ENCODE measurements at places on chromosomes 11 and 22.
A peak's percentile ranks its signal among the peaks of the same experiment; 100 is the strongest.

GRCh38 chr11:109264128-109264527, 157.9 kb upstream of the C11orf87 start:
- no peak for DNase-seq

DNA sequence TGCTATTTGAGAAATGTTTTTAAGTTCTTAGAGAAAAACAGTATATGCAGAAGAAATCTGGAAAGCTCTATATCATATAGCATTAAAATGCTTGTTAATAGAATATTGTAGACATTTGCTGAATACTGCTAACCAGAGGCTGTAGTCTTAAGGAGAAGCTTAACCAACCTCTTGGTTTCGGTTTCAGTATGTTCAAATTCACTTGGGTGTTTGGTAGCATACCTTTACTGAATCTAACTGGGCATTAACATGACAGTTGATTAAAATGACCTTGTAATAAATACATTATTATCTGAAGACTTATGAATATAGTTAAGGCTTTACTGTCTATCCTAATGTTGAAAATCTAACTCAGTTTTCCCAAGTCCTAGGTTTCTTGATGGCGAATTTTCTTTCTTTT, 5.4 kb downstream of the PCF11 start:
- DNase-seq = no peak

GRCh38 chr11:1071571-1072115, 3.0 kb upstream of the MUC2 start:
- DNase-seq = peak; percentile 7

DNA sequence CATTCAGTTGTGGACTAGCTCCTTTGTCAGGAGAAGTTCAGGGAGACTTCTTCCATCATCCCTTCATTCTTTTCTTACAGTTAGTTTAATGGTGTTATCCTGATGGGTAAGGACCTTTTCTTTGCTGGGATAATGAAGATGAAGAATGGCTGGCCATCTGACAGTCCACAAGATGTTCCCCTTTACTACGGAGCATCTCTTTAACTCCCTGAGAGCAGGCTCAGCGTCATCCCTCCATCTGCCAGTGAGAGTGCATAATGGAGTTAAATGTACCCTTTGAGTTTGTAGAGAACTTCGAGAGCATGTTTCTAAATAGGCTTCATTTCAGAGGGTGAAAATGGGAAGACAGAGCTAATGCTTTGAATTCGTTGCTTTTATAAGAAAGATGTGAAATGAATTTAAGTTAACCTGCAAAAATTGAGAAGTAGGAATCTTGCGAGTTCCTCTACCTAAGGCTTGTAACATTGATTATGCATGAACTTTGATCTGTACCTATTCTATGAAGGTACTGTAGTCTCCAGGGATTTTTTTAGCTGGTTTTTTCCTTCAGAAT, 1.7 kb downstream of the EP300 start:
- DNase-seq = peak; percentile 49

DNA sequence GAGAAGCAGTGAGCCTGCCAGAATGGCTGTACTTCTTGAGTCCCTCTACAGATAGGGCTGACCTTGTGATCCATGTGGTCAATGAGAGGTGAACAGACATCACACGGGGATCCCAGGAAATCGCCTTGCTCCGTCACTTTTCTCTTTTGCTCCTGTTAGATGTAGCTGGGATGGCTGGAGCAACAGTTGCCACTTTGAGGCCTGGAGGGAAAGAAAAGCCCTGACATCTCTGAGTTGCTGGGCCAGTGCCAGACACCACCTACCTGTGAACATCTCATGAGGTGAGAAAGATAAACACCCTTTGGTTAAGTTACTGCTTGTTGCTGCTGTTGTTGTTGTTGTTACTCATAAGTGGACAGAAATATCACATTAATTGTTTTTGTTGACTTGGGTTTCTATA, 840.3 kb downstream of the TBC1D22A start:
- DNase-seq = no peak

GRCh38 chr11:11620173-11620920, 1.5 kb downstream of the GALNT18 start:
- DNase-seq = peak; percentile 81

- DNase-seq = no peak
Measured at GRCh38 chr11:33936725-33937604, 45.1 kb upstream of the LMO2 start.

- DNase-seq = peak; percentile 84
Measured at GRCh38 chr11:46369458-46370152, 11.9 kb upstream of the MDK start.

- no peak for DNase-seq
Measured at GRCh38 chr11:89487016-89487415, 4.2 kb downstream of the NOX4 start.

- no peak for DNase-seq
Measured at GRCh38 chr11:128181984-128182383, 405.4 kb downstream of the ETS1 start.

DNA sequence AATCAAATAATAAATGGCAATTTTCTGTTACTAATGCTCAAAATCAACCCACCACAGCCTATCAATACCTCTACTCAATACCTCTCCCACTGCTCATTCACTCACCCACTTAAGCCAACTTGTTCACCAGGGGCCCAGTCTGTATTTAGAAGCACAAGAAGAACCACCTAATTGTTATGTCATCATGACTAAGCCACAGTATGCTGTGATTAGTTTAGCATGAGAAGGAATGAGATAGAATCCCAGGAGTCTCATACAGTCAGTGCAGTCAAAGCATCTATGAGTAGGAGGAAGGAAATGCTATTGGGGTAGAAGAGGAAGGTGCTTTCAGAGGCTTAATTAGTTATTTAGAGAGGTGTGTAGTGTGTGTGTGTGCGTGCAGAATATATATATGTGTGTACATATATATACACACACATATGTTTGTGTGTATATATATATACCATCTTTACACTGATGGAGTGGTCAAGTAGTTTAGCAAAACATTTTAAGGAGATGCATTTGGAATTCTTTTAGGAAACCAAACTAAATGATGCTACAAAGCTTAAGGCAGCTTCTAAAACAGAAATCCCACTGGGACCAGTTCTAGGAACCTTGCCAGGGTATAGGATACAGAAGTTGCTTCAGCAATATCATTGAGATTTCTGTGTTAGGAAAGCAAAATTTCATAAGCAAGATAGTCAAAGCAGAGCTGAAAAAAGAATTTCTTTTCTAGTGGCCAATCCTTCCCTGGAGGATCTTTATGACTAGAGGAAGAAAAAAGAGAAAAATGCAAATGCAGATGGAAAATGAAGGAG, 27.5 kb downstream of the KCNA4 start:
- DNase-seq = no peak

DNA sequence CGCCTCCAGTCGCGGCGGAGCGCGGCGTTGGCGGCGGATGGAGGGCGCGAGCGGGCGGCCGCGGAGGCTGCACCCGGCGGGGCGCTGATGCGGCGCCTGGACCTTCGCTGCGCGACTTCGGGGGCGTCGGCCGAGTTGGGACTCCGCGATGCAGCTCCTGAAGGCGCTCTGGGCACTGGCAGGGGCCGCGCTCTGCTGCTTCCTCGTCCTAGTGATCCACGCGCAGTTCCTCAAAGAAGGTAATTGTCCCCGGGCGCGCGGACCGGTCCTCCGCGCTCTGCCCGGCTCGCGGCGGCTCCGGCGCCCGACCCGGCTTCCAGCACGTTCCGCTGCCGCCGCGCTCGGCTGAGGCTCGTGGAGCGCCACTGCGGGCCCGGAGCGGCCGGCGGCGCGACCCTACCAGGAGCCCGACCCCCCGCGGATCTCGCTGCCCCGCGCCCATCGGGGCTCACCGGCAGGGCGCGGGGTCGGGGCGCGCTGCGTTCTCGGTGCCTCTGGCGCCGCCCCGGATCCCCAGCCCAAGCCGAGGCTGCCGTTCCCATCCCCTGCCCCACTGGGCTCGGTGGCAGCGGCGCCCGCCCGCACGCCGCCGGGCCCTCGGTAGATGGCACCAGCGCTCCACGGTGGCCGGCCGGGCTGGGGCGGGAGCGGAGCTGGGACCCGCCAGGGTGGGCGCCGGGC, 1251.2 kb downstream of the BRD1 start:
- DNase-seq = no peak

DNA sequence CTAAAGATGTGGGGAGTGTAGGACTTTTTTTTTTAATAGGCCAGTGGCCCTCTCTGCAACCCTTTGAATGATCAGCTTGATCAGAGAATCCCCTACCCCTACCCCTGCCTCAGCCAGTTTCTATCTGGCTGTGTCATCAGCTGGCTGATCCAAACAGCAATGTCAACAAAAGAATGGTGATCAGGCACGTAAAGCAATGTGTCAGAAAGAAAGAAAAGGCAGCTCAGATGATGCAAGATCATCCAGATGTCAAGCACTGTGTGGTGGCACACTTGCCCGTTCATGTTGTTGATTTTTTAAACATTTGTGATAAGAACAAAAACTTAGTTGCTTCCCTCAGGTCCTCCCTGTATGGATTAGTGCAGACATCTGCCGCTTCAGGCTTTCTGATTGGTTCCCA, 26.3 kb upstream of the EHF start:
- no peak for DNase-seq

DNA sequence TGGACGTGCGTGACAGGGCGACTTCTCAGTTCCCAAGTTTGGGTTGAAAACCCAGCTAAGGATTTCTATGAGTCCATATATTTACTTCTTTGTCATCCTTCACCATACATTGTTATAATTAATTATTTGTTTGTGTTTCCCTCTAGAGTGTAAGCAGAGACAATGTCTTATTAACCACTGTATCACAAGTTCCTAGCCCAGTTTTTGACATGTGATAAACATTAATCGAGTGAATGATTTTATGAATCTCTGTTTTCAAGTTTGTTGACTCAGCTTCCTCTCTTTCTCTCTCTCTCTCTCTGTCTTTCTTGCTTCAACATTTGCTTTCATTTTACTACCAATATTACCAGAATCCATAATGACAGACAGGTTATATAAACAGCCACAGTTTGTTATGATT, 1259.6 kb upstream of the TENM4 start:
- DNase-seq = no peak

DNA sequence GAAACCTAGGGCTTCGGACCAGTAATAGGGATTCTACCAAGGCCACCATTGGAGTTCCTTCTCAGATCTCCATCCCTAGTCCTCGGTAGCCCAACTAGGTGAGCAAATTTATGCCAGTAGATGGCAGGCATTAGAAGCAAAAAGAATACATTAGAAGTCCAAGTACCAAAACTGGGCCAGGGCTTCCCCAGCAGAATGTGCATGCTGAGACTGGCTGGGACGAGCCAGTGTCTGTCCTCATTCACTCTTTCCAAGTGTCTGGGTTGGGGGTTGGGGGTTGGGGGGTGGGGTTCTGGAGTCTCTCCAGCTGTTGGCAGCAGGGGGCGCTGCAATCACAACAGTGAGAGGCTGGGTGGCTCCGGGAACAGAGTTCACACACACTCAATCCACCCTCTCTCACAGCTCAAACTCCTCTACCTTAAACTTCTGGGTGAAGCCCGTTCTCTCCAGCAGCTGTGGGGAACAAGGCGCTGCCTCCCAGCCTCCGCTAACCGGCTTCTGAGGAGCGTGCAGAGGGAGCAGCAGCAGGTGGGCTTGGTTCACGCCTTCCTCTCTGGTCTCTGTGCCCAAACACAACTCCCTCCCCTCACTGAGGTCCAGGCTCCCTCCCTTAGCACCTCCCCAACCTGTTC, 57.5 kb downstream of the BTG4 start:
- DNase-seq = peak; percentile 33

GRCh38 chr11:91563176-91563575, 661.4 kb upstream of the FAT3 start:
- DNase-seq = no peak

DNA sequence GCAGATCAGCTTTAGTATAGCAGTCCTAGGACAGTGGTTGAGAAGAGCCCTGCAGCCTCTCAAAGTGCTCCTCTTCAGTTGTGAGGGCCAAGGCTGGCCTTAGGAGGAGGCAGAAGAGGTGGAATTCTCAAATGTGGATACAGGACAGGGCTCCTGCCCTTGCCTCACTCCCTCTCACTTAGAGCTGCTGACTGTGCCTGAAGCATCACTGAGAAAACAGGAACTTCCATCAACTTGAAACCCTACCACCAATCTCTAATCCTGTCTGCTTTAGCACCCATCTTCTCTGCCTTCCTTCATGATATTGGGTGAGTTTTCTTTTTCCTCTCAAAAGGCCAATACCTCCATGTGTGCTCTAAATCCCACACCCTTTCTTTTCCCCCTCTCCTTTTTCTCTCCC, 14.4 kb upstream of the UCP3 start:
- DNase-seq = no peak

DNA sequence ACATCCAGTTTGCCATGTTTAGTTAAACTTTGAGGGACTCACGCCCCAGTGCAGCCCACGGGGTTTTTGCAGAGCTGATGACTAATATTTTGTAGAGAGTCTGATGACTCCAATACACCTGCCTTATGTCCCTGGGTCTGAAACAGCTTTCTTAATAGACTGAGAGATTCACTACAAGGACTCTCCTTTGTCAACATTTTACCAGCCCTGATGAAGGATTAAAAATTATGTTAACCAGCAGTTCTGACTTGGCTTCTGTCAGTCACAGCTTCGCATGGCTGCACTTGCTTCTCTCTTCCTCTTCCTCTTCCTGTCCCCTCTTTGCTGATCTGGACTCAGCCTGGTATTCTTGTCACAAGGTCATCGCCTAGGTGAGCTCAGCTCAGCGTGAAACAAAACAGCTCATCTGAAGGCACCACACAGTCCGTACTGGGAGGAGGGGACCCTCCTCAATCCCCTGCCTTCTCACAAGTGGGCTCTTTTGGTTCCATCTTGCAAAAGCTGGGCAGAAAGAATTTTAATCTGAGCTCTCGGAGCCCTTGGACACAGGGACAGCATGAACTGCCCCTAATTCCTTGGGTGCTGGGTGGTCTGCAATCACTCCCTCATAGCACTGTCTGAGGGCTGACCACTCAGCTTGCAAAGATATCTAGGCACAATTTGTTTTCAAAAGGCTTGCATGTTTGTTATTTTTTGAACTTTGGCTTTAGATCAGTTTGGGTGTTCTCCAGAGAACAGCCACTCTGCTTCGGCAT, 38.1 kb upstream of the POU2AF1 start:
- DNase-seq = no peak

DNA sequence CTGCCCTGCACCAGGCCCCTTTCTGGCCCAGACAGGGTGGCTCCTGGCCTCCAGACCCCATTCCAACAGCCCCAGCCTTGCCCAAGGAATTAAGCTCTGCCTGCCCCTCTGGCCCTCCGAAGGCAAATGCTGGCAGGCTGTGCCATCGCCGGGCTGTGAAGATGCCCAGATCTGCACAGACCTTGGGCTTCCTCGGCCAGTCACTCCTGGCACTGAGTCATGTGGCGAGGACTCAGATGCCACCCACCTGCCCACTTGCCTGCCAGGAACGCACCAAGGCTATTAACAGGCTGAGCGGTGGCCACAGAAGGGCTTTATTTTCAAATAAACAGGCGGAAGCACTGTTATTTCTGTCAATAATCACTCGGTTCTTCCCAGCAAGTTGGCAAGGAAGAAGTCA, 50.3 kb upstream of the TTLL12 start:
- no peak for DNase-seq

- no peak for DNase-seq
Measured at GRCh38 chr11:20192151-20192550, 31.9 kb upstream of the DBX1 start.

DNA sequence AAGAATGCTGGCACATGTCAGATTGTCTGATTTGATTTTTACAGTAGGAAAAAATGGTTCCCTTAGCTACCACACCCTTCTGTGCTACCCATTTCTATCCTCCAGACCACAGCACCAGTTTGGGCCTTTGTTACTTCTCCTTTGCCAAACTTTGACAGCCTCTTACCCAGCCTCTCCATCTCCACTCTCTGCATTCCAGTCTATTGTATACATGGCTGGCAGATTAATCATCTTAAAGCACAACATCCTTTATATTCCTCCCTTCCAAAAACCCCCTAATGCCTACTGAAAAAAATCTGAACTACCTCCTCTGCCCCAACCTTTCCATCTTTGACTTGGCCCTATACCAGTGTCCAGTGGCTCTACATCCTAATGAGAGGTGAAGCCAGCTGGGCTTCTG, 10.8 kb upstream of the PANX1 start:
- no peak for DNase-seq

Measured in HAP-1 (cell line).